Fibroblast of lung (primary cell): ENCODE measurements at places on chromosomes 5 and 9. TPM values are rescaled to one million over a fixed set of nuclear protein-coding genes. Genes with fewer than 3 reads are reported as not detected.

Gene ANAPC2
- total RNA-seq, result 15.9 and 18.0 TPM in 2 replicates

Gene OR1J2
- total RNA-seq, result 0.26 and 0.33 TPM in 2 replicates

Gene FAM78A
- 0.33 and 0.51 TPM in 2 replicates for total RNA-seq

Gene PTPRD
- 3.3 and 4.8 TPM in 2 replicates for total RNA-seq

Gene PRELID1
- 56.8 and 64.2 TPM in 2 replicates for total RNA-seq
